CD4-positive, alpha-beta T cell treated with Interleukin-12 subunit alpha and Interleukin-12 subunit beta, for 1 hour (primary cell): ENCODE measurements at places on chromosomes 2 and 18.

DNA sequence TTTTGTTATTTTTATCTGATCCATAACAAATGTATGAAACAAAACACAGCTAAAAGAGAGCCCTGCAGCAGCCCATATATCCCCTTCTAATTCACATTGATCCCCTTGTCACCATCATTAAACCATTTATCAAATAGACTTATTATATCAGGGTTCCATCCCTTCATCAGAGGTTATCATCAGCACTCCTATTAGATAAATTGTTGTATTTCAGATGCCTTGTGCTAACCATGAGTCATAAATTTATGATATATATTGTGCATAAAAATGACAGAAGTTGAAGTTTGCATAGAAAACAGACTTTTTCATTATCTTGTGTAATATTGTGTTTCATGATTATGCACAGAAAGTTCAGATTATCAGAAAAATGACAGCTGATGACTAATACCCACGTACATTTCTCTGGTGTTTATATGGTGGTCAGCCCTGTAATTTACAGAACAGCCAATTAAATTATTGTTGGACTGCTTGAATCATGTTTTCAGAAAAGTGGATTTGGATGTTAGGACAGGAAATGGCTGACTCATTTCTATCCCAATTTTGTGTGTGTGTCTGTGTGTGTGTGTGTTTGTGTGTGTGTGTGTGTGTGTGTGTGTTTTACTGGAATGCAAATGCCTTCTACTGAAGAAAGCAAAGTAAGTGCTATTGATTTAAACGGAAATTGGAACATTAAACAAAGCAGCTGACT is 80.9 kb downstream of the PPP1R1C start:
- DNase-seq = no peak

DNA sequence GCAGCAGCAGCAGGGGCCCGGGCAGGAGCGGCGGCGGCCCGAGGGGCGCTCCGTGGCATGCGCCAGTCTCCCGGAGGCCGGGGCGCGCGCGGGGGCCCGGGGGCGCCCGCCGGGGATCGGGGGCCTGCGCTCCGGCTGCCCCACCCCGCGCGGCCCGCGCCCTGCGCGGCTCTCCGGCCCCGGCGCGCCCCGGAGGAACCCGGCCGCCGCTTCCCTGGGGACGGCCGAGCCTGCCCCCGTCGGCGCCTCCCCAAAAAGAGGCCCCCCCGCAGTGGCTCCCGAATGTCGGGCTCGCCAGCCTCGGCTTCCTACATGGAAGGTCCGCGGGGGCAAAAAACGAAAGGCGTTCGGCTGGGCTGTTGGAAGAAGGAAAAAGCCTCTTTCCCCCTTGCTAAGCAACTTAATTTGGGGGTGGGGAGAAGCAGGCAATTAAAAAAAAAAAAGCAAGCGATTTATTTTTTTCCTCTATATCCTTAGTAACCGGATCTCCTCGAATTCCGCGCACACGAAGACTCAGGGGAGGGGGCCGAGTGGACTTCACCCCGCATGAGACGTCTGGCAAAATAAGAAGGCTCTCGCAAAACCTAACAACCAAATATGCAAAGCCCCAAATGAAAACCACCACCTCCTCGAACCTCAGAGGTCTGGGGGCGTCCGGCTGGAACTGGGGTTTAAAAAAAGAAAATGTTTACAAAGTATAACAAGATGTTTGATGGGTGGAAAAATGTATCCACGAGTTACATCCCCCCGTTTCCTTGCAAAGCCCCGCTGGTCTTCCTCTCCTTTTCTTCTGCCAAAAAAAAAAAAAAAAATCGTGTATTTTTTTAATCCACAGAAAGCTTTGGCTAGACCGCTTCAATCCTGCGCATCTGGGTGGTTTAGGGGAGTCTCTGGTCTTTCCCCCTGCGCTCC is at the start of gene SMAD7:
Gene SMAD7, minus strand, starts transcription at position 430 of the 912 bp plus-strand sequence. CDS start 541 bp downstream, outside the sequence.
- no peak for DNase-seq

GRCh38 chr2:169670215-169670651 is 24.0 kb downstream of the CFAP210 start:
- DNase-seq = no peak

- DNase-seq = no peak
Measured at GRCh38 chr2:141062031-141062430, 1068.8 kb downstream of the LRP1B start.

GRCh38 chr2:216083464-216084281 is 2.0 kb downstream of the TMEM169 start:
- DNase-seq = no peak

- DNase-seq = no peak
Measured at GRCh38 chr2:67516362-67516761, 119.2 kb downstream of the ETAA1 start.

- DNase-seq = no peak
Measured at GRCh38 chr2:211512806-211513205, 956.4 kb downstream of the CPS1 start.

GRCh38 chr2:42030200-42030759 is 17.5 kb upstream of the PKDCC start:
- DNase-seq = no peak

DNA sequence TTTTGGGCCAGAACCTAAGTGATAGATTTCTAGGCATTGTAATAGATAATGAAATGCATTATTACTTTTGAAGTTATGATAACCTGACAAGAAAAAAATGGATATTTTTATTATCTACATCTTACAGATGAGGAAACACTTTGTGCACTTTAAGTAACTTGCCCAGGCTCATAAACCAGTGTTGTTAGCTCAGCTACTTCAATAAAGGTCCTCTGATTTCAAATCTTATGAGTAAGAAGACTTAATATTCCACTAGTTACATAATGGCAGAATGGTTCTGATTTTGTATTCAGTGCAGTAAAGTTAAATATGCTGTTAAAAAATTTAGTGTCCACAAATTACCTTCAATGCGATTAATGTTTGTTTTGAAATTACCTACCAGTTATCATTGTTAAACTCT is 199.0 kb downstream of the BABAM2 start:
- DNase-seq = no peak

DNA sequence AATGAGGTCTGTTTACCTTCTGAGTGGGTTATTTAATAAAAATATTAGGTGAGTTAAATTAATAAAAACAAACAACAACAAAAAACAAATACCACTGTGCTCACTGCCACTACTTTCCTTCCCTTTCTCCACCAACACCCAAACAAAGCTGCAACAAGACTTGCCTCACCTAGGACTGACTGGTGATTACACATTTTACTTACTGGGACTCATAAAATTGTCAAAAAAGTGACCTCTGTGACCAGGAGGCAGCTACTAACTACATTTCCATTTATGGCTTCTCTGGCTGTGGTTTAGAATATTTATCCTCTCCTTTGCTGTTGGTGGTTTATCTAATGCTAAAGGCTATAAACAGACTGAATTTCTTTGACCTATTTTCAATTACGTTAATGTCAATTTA is 39.8 kb downstream of the EFEMP1 start:
- DNase-seq = no peak

GRCh38 chr2:54523324-54523959 is 67.3 kb downstream of the SPTBN1 start:
- no peak for DNase-seq

GRCh38 chr2:16861111-16861510 is 195.5 kb upstream of the CYRIA start:
- DNase-seq = no peak

DNA sequence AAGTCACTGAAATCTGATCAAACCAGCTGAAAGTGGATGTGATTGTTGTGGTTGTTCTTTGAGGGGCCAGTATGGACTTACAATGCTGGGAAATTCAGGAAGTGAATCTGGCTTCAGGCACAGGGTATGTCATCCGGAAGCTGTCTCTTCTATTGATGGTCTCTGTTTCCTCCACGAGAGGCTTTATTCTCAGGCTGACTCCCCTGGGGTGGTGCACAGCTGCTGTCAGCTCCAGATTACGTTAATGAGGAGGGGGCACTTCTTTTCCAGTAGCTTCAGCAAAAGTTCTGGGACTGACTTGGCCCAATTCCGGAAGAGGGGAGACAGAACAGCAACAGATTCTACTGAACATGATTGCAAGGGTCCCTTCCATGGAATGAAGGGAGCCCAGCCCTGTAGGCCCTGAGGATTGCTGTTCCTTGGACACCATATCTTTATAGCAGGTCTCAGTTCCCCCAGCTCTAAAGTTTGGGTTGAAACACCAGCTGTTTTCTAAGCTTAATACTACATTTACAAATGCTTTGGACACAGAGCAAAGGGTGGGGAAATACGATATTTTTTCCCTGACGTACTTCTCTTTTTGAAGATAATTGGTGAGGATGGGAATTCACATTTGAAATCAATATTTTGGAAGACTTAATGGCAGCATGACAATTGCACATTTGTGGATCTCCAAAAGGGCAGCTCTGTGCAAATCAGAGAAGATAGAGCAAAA is 400.9 kb downstream of the TSN start:
- no peak for DNase-seq

DNA sequence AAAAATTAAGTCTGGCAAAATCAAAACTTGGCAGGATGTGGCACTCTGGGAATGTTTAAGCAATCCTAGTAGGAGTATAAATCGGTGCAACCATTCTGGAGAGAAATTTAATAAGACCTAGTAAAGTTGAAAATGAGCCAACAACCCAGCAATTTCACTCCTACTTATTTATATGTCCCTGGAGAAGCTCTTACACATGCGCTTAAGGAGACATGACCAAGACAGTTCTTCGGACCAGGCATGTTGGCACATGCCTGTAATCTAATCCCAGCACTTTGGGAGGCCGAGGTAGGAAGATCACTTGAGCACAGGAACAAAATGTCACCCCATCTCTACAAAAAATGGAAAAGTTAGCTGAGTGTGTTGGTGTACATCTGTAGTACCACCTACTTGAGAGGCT is 374.6 kb upstream of the LYPD1 start:
- no peak for DNase-seq

GRCh38 chr2:211093743-211094303 is 537.4 kb downstream of the CPS1 start:
- DNase-seq = no peak

DNA sequence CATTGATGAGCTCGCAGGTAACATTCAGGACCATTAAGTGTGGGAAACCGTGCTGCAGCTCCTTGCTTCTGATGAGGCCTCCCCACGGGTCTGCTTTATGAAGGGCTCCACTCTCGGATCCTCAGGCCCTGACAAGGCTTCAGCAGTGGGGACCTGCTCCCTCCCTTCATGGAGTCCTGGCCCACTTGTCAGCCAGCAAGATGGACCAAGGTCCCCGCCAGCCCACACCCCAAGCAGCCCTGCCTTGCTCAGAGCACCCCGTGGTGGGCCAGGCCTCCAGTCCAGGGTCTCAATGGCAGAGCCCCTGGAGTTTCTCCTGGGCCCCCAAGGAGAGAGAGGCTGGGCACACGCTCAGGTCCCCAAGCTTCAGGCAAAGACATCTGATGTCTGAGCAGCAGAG is 41.5 kb downstream of the CROCC2 start:
- no peak for DNase-seq

GRCh38 chr2:197614532-197614931 is 60.9 kb downstream of the RFTN2 start:
- DNase-seq = no peak

GRCh38 chr2:174588463-174588862 is 9.1 kb downstream of the WIPF1 start:
- DNase-seq = no peak

DNA sequence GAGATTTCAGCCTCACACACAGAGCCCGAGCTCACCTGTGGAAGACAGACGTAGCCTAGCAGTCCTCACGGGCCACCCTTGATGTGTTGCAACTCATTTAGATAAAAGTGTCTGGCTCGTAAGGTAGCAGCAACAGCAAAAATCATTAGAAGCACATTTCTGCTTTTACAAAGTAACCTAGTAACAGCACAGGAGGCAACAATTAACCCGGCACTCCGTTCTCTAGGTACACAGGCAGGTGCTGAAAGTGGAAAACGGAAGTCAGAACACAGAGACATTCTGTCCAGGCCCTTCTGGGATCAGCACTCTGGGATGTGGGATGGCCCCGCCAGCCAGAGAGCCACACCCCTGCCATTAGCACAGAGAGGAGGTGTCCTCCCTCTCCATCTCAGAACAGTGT is 99.3 kb downstream of the KLHL29 start:
- DNase-seq = no peak

DNA sequence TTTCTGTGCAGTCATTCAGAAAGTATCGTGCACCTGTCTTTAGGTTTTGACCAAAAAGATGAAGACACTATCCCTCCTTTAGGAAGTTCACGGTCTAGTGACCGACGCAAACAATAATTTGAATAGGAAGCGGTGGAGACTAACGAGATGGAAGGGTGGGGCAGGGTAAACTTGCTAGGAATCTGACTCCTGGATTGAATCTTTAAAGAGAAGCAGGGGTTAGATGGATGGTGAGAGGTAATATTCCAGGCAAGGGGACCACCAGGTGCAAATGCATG is 651 bp upstream of the TXNL1 start:
- no peak for DNase-seq

DNA sequence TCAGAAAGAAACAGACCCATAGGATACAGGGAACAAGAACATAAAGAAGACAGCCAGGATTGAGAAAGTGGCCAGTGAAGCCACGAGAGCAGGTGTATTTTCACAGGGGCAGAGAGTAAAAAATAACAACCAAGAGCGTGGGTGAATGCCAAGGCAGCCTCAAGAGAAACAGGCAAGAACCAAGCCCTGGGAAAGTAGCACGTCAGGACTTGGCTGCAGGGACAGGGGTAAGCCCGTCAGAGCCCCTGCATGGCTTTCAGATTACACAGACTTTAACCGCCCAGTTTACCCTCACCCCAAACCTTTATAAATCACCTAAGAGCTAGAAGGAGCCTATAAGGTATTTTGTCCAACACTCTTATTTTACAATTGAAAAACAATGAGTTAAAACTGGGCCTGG is 43.7 kb downstream of the ARL4C start:
- DNase-seq = peak; percentile 42
